Pancreas (tissue), 10 donors: ENCODE measurements at places on chromosomes 3 and 15.
A peak's percentile ranks its signal among the peaks of the same experiment; 100 is the strongest.

DNA sequence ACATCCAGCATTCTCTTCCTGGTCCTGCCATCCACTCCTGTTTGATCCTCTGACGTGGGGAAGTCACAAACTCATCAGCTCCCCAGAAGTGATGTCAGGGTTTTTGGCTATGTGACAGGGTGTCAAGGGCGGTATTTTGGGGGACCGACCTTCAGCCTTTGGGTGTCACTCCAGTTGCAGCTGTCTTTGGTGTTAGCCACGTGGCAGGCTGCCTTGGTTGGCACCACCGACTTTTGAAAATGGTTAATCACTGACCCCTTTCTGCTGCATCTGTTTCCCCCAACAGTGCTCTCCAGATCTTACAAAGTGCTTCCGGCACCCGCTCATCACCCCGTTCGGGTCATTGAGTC lies 86.6 kb downstream of the TRAK1 start:
- no peak for DNase-seq

DNA sequence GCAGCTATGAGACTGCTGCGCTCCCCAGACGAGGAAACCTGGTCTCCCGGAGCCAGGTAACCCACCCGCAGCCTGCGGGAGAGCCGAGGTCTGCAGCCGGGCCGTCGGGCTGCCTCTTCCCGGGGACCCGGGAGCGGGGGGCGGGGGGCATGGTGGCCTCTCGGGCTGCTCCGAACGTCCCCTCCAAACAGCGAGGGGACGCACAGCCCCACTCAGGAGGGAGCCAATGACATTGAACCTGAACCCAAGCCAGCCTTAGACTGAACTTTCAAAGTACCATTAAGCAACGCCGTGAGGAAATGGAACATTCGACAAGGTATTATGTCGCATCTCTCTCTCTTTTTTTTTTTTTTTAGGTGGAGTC lies 29.8 kb upstream of the ALDH1A3 start:
- DNase-seq: no peak

DNA sequence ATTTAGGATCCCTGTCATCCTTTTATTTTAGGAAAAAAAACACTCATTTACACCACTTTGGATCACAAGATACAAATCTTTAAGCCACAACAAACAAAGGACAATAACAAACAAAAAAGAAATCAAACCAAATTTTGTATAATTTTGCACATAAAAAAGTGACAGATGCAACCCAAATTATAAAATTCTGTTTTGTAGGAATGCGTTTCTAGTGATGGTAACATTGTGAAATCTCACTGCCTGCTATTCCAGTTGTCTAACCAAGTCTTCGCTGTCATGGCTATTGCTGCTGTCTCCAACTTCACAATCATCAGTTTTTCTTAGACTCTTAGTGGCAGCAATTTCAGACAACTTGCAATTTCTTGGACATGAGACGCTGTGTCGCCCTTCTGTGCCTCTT lies 58.3 kb upstream of the ARL6 start:
- no peak for DNase-seq

- DNase-seq: peak; percentile 18
Observed at GRCh38 chr3:23811185-23811527, 5.4 kb downstream of the UBE2E1 start.

- no peak for DNase-seq
Observed at GRCh38 chr3:66268864-66269263, 48.1 kb downstream of the SLC25A26 start.

- no peak for DNase-seq
Observed at GRCh38 chr3:181974198-181974597, 262.5 kb downstream of the SOX2 start.

DNA sequence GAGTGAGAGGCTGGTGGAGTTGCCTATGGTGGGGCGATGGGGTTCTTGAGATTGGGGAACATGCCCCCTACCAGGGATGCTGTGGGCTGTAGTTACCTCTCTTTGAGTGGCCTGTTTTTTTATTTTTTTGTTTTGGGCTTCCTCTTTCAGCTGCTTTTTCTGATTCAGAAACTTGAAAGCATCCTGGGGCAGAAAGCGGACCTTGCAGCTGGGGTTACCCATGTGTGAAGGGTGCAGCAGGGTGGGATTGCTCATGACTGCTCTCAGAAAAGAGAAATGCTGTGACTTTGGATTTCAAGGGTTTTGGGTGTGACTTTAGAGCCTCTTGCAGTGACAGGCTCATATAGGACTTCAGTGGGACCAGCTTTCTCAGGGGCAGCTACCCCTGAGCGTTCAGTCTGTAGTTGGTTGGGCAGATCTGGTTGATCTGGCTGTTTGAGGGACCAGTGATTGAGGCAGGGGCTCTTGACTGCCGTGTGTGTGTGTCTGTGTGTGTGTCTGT lies 1.8 kb downstream of the LIMD1 start:
- DNase-seq: no peak

- no peak for DNase-seq
Observed at GRCh38 chr3:45890405-45890804, 4.1 kb downstream of the CCR9 start.

- no peak for DNase-seq
Observed at GRCh38 chr3:125375950-125376679, 990 bp upstream of the ZNF148 start.

DNA sequence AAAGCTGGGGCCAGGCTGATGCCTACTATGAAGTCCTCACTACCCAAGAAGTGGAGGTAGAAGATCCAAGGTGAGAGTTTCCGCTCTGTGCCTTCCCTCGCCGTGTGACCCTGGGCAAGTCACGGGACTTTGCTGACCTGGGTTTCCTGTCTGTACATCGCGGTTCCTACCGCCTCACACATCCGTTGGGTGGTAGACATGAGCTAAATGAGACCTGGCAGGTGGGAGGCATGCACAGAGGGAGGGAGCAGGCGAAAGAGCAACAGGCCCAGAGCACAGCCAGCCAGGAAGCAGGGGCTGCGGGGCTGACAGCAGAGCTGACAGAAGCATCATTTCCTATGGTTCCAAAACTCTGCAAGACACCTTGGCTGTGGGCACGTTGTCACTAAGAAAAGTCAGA lies 157.3 kb upstream of the BHLHE40 start:
- no peak for DNase-seq

DNA sequence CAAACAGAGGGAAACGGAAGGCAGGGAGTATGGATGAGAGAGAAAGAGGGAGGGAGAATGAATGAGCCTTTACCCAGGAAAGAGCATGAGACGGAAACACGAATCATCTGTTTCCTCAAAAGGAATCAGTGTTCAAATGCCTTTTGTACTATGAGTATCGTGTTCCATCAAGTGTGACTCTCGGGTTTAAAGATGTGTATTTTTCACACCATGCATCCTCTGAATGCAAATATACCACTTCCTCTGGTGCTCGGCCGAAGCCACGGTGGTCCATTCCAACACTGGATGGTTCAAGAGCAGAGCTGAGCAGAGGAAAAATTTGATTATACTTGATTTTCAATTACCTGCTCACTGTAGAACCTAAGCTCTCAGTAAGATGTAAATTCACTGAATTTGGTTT lies 505.1 kb downstream of the MECOM start:
- no peak for DNase-seq

GRCh38 chr15:84588053-84588874 lies 12.5 kb upstream of the ZSCAN2 start:
- DNase-seq: peak; percentile 92

- peak; percentile 38 for DNase-seq
Observed at GRCh38 chr15:41603941-41604911, 45.2 kb downstream of the TYRO3 start.

GRCh38 chr3:194689493-194689944 lies 3.8 kb downstream of the FAM43A start:
- no peak for DNase-seq

DNA sequence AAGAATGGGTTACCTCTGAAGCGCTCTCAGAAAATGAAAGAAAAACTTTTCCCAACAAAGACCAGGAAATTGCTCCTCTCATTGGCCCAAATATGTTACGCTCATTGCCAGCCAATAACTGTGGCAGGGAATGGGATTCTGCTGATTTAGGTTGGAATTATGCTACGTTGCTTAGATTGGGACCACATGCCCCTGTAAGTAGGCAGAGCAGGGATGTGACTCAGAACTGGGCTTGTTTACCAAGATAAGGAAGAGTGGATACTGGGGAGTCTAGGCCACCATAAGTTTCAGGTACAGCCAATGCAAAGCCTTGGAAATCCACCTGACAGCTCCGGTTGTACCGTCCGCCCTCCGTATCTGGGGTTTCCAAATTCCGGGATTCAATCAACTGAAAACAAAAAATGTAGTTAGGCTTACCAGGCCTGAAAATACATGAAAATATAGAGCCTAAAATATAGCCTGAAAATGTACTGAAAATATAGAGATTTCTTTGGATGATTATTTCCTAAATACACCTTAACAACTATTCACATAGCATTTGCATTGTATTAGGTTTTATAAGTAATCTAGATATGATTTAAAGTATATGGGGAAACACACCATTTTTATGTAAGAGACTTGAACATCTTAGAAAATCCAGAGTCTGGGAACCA lies 1.5 kb upstream of the TCF12 start:
- DNase-seq: no peak

DNA sequence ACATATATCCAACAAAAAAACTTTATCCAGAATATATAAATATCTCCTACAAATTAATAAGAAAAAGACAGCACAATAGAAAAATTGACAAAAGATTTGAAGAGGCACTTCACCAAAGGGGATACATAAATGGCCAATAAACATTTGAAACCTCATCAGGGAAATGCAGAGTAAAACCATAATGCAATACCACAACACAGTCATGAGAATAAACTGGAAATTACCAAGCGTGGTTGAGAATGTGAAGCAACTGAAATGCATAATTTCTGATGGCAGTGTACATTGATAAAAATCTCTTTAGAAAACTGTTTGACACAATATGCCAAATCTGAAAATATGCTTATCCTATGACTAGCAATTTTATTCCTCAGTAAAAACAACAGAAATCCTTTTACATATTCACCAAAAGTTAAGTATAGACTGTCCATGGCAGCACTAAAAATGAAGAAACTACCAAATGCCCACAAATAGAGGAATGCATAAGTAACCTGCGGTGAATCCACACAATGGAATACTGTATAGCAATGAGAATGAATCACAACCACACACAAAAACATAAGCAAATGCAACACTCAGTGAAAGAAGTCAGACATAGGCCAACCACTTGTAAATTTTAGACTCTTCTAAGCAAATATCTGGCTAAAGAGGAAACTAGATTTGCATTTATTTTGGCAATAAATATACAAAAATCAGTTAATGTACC lies 7.9 kb downstream of the LYZL4 start:
- no peak for DNase-seq

- DNase-seq: no peak
Observed at GRCh38 chr3:66392512-66392911, 108.3 kb downstream of the LRIG1 start.

DNA sequence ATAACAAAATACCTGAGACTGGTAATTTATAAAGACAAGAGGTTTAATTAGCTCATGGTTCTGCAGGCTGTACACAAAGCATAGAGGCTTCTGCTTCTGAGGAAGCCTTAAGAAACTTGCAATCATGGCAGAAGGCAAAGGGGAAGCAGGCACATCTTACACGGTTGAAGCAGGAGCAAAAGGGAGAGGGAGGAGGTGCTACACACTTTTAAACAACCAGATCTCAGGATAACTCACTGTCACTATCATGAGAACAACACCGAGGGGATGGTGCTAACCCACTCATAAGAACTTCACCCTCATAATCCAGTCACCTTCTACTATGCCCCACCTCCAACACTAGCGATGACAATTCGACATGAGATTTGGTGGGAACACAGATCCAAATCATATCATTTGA lies 54.4 kb downstream of the ATP8B4 start:
- DNase-seq: no peak

DNA sequence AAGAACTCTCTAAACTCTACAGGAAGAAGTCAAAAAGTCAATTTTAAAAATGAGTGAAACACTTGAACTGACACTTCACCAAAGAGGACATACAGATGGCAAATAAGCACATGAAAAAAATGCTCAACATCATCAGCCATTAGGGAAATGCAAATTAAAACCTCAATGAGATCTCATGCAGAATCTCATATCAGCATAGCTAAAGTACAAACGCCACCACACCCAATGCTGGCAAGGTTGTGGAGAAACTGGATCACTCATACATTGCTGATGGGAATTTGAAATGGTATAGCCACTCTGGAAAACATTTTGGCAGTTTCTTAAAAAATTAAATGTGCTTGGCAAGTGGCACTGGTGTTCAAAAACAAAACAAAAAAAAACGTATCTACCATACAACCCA lies 34.2 kb downstream of the MEGF11 start:
- DNase-seq: no peak

- no peak for DNase-seq
Observed at GRCh38 chr15:46647046-46647445, 1012.2 kb downstream of the SQOR start.

- DNase-seq: peak; percentile 12
Observed at GRCh38 chr15:35358824-35359223, 187.1 kb downstream of the DPH6 start.

DNA sequence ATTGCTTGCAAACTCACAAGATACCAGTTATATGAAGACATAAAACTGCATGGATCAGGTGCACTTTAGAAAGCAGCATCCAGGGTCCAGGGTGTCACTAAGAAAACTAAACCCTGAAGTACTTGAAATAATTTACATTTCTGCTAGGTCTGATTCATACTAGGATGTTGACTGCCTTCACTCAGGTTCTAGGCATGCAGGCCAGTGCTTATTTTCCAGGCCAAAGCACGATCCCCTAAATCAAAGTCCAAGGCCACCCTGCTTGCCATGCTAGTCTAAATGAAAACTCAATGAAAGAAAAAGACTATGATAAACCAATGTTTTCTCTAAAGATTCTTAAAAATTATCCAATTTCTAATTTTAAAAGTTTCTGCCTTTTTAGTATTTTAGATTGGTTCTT lies 49.4 kb downstream of the GREM1 start:
- no peak for DNase-seq

DNA sequence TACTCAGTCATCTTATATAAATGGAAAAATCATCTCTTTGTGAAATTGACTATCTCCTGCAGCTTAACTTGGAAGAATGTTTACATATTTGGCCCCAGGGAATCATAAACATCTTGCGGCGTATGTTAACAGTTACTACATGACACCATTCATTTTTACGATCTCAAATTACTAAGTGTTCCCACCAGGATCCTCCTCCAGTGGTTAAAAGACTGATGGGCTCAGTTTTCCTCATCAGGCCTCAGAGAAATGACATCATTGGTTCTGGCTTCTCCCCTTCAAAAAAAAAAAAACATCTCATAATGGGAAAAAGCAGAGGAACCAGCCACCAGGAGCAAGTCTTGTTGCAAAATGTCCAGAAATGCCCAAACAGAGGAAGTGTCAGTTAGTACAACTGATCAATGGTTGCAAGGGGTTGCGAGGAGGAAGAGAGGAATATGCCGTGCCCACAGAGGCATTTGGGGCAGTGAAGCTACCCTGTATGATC lies 70.5 kb upstream of the LIPC start:
- no peak for DNase-seq

GRCh38 chr3:102156426-102156825 lies 278.4 kb upstream of the ZPLD1 start:
- DNase-seq: no peak

GRCh38 chr3:30638685-30639412 lies 32.4 kb downstream of the TGFBR2 start:
- no peak for DNase-seq

- DNase-seq: no peak
Observed at GRCh38 chr15:43238671-43239131, 17.9 kb upstream of the EPB42 start.

GRCh38 chr3:12886736-12887135 lies 45.4 kb upstream of the RPL32 start:
- DNase-seq: no peak
